ENCODE measurements at places on chromosomes 1 and 21.

GRCh38 chr1:68173283-68173935 lies 58.9 kb downstream of the WLS start:
- DNase-seq = no peak

GRCh38 chr1:232164078-232164963 lies 465.6 kb downstream of the SIPA1L2 start:
- no peak for DNase-seq

DNA sequence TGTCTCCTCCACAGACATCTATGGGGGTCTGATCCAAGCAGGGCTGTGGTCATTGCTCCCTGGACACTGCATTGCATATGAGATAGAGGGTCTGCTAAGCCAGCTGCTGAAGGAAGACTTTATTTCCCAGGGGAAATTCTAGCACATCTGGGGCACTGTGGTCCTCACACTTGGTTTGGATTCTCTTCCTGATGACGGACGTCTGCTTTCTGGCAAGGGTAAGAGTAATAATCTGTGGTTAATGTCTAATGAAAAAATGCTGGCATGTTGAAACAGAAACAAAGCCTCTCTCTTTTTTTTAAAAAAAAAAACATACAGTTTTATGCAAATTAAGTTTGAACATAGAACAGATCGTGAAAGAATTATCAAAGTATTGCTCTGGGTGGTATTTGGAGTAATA lies 553.9 kb downstream of the DPYD start:
- DNase-seq = no peak

DNA sequence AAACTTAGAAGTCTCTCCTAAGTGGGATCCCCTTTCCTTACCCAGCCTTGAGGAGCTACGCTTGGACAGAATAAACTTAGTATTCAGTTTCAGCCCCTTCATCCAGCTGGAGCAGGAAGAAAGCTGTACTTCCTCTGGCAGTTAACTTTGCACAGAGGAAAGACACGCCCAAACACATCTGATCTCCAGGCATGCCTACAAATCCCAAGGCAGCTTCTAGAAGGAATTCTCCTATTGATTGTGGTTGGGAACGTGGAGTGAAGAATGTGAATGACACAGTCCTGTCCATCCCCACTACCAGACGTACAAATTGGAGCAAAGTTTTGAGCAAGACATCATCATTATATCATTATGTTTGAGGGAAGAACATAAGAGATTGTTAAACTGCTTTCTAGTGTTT lies 6.6 kb upstream of the AK4 start:
- no peak for DNase-seq

DNA sequence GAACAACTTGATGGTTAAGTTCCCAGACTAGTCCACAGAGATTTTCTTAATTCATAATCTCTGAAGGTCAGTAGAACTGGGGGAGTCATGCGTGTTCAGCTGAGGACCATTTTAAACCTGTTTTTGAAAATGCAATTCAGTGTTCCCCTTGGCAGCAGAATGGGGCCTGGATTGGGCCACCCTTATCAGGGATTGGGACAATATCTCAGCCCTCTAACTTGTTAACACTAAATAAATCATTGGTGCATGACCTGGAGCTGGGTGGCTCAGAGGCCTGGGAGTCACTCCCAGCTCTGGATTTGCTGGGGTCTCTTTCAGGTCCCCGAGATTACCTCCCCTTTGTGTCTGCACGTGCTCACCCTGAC lies 55.3 kb downstream of the MRPS6 start:
- DNase-seq = no peak

DNA sequence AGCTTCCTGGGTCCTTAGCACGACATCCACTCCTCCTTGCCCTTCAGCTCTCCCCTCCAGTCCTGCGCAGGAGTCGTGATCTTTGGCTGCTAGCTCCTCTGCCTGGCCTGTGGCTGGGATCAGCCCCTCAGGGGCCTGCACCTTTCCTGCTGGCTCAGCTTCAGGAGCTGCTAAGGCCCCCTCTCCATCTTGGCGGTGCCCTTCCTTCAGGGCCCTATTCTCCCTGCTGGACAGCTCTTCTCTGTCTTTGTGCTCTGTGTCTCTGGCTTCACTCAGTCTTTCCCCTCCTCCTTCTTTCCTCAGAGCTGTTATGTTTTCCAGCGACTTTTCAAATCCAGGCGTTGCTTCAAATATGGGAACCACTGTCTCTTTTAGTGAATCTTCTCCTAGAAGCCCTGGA lies 59.5 kb upstream of the LRRC53 start:
- no peak for DNase-seq

GRCh38 chr1:150577557-150578271 lies 1.7 kb downstream of the MCL1 start:
- no peak for DNase-seq

- no peak for DNase-seq
Measured at GRCh38 chr21:39121600-39122355, 61.5 kb downstream of the PSMG1 start.

GRCh38 chr1:14602136-14602535 lies 3.7 kb downstream of the KAZN start:
- no peak for DNase-seq
